ENCODE measurements at places on chromosomes 16 and 17.

DNA sequence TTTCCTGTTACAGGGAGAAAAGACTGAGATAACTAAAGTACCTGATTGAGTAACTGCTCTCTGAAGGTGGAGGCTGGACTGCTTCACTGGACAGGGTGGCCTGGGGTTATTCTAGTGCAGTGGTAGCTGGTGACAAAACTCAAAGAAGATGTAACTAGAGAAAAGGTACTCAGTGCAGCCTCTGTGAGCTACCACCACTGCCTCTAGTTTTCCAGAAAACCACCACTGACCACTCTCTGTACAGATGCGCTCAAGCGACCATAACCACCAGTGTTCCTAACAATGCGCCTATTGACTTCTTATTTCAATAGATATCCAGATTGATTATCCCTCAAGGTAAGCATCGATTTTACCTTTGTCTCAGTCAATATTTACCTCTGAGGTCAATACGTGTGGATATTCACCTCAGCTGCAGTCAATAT lies 492.2 kb downstream of the WWOX start:
- DNase-seq = no peak

DNA sequence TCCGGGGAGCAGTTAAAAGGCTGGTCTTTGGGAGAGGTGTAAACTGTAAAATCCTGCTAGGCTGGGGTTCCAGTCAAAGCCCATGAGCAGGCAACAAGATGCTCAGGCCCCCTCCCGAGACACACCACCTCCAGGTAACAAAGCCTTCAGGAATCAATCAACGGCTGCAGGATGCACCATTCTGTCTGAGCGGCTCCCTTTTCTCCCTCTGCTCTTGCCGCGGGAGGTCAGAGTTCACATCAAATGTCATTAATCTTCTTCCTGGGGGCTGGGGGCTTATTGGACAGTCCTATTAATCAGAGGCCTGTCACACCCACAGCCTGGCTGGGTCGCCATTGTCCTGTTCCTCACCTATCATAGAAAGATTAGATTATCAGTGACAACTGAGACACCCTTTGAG lies 11.9 kb upstream of the CCDC182 start:
- DNase-seq = no peak

- DNase-seq = no peak
Observed at GRCh38 chr16:1019231-1020090, 37.9 kb downstream of the SOX8 start.

- DNase-seq = no peak
Observed at GRCh38 chr17:79217473-79218135, 143.0 kb downstream of the ENGASE start.

DNA sequence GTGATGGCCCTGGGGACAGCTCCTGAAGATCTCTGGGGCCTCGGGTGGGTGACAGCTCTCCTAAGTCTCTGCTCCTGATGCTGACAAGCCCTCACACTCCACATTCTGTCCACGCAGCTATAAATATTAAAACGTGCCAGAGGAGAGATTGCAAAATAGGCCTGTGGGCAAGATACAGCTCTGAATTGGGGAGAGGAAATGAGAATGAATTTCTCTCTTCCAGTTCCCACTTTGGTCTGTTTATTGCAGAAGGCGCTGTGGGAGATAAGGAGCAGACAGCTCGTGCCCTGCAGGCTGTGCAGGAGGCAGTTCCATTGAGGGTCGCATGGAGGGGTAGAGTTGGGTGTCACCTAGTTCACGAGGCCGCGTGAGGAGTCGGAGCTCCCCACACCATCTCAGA lies 87.5 kb upstream of the SDK2 start:
- no peak for DNase-seq

DNA sequence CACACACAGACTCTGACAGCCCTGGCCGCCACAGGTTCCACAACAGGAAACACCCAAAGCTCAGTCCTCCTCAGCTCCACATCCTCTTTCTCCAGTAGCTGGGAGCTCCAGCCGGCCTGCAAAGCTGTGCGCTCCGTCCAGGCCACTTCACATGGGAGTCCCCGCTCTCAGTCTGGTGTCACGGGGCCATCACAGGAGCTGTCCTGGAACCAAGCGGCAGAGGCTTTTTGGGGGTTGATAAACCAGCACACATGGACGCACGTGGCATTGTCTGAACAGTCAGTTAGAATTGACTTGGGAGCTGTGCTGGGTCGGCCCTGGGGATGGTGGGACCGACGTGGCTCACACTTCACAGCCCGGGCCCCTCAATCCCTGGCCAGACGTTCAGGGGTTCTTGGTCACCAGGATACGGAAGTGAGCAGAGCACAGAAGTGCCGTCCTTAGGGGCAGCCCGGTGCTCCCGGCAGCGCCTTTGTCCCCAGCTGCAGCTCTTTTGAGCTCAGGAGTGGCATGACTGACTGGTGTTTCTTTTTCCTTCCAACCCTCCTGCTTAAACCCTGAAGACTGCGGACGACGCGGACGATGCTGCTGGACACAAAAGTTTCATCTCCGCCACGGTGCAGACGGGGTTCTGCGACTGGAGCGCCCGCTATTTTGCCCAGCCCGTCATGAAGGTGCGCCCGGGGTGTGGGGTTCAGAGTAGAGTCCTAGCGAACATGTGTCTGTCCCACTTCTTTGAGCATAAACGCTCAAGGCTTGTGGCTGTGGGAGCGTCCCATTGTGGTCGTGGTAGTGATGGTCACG lies 66.6 kb upstream of the CHMP6 start:
- DNase-seq = no peak

- DNase-seq = no peak
Observed at GRCh38 chr17:66671156-66671555, 163.8 kb upstream of the CACNG5 start.

DNA sequence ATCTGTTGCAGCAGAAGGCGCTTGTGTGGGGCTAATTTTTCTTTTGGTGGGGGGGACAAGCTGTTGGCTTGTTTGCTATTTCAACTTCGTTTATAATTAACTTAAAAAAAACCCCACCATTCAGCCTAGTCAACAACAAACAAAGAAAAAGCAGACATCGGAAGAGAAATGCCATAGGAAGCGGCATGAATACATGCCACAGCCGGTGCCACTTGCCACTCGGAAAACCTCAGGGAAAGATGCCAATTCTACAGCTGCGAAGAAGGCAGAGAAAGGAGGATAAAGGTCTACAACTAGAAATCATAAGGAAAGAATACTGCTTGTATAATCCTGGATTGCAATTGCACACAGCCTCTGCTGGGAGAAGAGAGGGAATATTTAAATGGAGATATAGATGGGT lies 254.4 kb upstream of the PMFBP1 start:
- DNase-seq = no peak

- DNase-seq = no peak
Observed at GRCh38 chr17:6043405-6043804, 26.8 kb upstream of the WSCD1 start.

DNA sequence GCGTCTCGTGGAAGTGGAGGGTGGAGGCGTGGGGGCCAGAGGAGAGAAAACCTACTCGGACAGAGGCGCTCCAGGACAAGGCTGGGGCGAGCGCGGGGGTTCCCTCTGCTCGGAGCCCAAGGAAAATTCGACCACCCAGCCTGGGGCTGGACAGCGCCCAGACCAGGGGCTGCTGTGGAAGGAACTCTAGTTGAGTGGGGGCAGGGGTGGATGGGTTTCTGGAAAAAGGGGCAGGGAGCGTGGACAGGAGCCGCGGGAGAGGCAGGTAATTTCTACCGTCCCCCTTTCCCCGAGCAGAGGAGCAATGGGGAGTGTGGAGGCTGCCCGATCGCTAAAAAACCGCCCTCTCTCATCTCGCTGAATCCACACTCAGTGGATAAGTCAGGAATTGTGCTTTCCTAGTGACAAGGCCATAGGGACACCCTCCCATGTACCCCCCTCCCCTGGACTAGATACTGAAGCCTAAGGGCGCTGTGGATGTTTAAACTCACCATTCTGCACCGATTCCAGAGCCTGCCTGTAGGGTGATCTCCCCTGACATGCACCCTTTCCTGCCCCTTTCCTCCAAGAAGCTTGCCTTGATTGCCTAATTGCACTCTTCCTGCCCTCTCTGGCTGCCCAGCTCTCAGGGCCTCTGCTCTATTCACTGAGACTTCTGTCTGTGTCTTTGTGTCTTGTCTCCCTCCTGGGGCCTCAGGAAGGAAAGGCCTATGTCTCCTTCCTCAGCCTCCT lies 90.7 kb upstream of the TMEM97 start:
- peak; percentile 16 for DNase-seq

GRCh38 chr17:17205368-17206123 lies 587 bp downstream of the PLD6 start:
- peak; percentile 74 for DNase-seq
